ENCODE measurements at places on chromosomes 3 and 15.

DNA sequence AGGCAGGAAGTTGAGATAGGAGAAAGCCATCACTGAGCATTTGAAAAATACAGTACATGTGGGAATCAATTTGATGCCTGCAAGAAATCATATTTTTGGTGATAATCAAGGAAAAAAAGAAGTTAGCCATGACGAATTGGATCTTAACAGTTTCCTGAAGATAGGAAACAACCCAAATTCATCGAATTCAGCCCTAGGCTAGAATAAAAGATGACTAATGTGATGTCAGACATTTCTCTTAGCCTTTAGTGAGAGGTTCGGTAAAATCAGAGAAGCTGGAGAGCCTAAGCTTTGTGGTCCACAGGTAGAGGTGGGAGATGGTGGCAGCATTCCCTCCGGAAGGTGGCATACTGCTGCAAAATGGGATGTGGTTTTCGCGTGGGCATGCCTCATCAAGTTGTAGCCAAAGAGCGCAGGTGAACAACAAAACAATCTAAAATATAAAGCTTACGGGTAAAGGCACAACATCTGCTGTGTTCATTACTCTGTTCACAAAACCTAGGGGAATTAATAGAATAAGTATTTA lies 144.1 kb upstream of the ALCAM start:
- no peak for DNase-seq

DNA sequence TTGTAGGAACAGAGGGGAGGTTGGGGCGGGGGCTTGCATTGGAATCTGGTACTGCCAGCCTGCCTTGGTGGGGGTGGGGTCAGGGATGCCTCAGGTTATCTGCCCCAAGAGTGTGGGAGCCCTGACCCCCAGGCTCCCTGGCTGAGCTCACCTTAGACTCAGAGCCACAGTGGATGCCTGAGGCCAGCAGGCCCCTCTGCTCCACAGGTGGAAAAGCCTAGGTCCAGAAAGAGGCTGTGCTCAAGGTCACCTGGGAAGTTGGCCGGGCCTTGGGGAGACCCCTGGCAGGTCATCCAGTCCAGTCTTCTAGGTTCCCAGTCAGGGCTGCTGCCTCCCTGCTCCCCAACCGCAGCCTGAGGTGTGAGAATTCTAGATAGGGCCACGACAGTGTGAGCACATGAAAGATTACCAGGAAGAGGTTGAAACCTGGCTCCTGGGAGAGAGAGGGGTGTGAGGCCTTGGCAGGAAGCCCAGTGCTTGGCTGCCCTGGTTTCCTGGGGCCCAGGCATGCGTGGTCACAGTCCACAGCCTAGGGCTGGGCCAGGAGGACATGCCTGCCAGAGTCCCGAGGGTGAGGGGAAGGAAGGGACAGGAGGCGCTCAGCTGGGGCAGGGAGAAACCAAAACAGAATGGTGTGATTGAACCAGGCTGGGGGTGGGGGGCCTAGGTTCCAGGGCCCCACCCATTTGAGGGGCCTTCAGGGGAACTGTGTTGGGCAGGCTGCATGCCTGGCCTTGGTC lies 4.9 kb downstream of the HDAC11 start:
- DNase-seq, result no peak

DNA sequence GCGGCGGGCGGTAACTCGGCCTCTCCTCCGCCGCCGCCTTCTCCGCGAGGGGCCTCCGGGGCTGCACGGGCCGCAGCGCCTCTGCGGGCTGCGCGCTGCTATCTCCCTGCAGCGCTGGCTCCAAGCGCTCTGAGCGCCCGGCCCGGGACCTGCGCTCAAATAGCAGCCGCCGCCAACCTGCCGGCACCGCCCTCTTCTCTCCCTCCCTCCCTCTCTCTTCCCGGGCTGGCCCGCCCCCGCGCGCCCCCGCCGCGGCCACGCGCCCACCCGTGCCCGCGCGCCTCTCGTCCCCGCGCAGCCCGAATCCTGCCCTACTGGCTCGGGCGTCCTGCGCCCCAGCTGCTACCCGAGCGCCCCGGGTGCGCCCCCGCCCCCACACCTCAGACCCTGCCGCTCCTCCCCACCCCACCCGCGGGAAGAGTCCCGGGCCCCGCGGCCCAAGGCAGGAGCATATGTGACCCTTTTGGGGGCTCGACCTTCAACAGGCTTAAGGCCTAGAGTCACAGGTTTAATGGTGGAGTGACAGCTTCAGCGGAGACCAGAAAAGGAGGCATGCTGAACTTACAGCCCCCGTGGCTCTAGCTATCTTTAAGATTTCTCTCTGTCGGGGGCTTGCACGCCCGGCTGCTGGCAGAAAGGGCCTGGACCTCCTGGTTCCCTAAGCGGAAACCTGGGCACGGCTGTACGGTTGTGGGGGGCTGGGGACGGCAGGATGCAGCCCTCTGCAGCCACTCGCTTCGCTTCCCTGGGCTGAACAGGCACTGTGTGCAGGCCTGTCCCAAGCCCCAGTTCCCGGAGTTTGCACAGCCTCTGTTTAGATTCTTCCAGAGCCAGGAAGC lies at the start of gene CACNA2D2:
TSS of gene CACNA2D2 (minus strand) at position 131 of the 839 bp plus-strand sequence. CDS start 211 bp downstream, outside the sequence.
- DNase-seq, result no peak

GRCh38 chr3:27022096-27022761 lies 347.0 kb downstream of the NEK10 start:
- DNase-seq, result no peak

DNA sequence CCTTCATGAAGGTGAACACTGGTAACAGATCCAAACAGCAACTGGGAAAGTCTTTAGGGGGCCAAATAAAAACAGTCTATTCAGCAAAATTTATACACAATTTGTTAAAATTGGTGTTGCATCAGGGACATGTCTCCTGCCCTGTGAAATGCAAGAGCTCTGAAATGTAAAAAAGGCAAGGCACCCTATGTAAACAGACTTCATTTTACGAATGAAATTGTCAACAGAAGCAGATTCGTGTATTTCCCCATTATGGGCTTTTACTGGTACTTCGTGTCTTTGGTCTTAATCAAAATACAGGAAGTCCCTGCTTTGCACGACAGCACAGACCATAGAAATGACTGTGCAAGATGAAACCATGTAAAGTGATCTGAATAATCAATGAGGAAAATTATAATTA lies 127.3 kb upstream of the THBS1 start:
- no peak for DNase-seq

- DNase-seq, result no peak
Observed at GRCh38 chr3:159881208-159881607, 107.4 kb upstream of the IL12A start.

Data from astrocyte of the cerebellum (primary cell).